Stimulated activated CD8-positive, alpha-beta memory T cell treated with anti-CD3 and anti-CD28 coated beads, Interleukin-4, amount 100 ng/mL, for 48 hours (primary cell): ENCODE measurements at places on chromosomes 3 and 15.

- DNase-seq, result no peak
These were observed 9.7 kb upstream of the RAB6B start for GRCh38 chr3:133905376-133905775.

DNA sequence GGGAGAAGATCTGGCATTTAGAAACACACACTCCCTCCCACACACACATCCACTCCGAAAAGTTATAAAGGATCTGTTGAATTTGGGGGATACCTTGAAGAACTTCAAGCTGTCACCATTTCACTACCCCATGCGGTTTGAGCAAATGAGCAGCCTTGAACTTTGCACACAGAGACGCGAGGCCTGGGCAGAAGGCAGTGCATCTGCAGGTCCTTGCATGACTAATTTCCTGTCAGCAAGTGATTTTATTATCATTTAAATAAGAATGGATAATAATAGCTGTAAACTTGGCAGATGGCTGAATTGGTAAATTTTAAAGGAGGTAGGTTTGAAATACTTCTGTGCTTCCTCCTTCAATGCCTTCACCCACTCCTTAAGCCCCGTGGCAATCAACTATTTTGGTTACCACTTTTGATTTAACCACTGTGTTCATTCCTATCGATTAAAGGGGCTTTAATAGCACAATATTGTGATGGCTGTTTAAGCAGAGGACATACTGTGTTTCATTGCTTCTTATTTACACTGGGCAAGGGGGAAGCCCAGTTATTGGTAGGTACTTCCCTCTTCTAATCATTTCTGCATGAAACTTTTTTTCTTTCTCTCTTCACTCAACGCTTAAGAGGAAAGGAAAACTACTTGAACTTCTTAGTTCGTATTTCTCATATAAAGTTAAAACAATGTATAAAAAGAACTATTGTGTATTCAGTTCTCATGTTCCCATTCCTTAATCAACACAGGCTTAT lies 108.1 kb downstream of the ROBO2 start:
- DNase-seq, result no peak

- no peak for DNase-seq
These were observed 307.9 kb downstream of the CLSTN2 start for GRCh38 chr3:140242818-140243276.

GRCh38 chr15:74200412-74200815 lies 2.2 kb downstream of the STRA6 start:
- DNase-seq, result no peak

DNA sequence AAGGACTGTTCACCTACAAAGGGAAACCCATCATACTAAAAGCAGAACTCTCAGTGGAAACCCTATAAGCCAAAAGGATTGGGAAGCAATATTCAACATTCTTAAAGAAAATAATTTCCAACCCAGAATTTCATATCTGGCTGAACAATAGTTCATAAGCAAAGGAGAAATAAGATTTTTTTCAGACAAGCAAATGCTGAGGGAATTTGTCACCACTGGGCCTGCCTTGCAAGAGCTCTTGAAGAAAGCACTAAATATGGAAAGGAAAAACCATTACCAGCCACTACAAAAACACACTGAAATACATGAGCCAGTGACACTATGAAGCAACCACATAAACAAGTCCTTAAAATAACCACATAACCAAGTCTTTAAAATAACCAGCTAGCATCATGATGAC lies 28.9 kb upstream of the DCBLD2 start:
- no peak for DNase-seq

DNA sequence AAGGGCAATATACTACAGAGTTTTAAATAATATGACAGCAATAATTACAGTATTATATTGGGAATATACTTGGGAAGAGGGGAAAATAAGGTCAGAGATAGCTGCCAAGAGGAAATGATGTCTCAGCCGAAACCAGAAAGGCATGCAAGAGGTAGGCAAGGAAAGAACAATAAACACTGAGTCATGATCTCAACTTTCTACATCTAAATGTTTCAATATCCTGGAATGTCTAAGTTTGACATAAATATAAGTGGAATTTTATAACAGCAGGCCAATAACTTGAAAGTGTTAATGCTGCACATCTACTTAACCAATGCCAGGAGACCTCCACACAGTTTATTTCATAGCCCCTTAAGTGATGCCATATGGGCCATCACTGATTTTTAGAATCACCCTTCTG lies 99.8 kb upstream of the CPNE4 start:
- no peak for DNase-seq

DNA sequence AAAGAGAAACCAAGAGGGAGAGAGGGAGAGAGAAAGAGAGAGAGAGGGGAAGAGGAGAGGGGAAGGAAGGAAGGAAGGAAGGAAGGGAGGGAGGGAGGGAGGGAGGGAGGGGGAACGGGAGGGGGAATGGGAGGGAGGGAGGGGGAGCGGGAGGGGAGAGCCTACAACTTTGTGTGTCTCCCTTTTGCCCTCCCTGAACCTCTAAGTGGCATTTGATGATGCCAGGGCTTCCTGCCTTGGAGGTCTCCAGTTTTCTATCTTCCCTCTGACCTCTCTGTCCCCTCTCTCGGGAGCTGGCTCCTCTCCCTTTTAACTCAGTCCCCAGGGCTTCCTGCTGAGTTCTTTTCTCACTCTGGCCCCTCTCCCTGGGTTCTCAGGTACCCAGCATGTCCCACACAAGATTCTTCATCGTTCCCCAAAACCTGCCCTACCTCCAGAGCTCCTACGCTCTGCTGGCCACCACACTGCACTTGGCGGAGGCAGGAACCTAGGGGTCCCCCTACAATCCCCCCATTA lies 12.5 kb upstream of the FAM174B start:
- no peak for DNase-seq

DNA sequence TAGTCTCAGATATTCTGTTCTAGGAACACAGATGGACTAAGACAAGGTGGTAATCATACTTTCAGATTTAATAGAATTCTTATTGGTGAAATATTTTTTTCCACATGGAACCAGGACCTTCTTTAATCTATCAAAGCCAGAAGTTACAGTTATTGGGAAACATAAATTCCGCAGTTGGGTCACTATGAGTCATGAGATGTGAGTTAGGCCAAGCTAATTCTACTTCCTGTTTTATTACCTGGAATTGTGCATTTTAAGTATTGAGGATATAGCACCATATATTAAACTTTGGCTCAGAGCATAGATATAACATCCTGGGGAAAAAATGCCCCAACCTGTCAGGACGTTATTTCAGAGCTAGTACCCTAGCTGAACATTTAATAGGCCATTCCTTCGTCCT lies 96.4 kb upstream of the P3H2 start:
- DNase-seq, result no peak

DNA sequence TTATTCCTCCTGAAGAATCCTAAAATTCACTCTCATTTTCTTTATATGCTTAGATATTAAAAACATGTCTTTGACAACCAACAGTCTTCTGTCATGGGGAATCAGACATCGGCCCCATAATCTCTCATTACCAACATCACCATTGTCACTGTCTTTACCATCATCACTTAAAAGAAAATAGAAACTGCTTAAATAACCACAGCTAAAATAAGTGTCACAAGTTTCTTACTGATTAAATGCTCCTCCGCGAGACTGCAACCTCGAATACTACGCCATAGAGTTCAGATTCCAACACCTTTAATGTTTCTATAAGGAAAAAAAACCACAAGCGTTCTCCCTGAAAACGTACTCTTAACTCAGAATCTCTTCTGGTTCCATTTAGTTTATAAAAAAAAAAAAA lies 977.5 kb upstream of the CFAP20DC start:
- DNase-seq, result no peak

DNA sequence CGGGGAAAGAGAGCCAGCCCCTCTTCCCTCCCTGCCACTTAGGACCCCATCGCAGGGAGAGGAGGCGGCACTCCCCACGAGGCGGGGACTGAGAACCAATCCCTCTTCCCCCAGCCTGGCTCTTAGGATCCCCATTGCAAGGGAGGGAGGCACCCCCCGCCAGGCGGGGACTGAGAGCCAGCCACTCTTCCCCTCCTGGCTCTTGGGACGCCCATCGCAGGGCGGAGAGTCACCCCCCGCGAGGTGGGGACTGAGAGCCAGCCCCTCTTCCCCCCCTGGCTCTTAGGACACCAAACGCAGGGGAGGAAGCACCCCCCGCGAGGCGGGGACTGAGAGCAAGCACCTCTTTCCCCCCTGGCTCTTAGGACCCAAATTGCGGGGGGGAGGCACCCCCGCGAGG lies 34.2 kb upstream of the SSUH2 start:
- DNase-seq, result no peak

DNA sequence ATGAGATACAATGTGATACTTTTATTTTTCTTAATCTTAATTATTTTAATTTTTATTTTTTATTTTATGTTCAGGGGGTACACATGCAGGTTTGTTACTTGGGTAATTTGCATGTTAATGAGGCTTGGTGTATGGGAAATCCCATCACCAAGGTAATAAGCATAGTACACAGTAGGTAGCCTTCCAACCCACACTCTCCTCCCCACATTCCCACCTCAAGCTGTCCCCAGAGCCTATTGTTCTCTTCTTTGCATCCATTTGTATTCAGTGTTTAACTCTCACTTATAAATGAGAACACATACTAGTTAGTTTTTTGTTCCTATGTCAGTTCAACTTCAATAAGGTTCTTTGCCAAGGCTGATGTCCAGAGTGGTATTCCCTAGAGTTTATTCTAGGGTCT lies 1375.4 kb downstream of the NSUN3 start:
- no peak for DNase-seq

GRCh38 chr15:52080031-52080430 lies 32.5 kb downstream of the BCL2L10 start:
- no peak for DNase-seq

DNA sequence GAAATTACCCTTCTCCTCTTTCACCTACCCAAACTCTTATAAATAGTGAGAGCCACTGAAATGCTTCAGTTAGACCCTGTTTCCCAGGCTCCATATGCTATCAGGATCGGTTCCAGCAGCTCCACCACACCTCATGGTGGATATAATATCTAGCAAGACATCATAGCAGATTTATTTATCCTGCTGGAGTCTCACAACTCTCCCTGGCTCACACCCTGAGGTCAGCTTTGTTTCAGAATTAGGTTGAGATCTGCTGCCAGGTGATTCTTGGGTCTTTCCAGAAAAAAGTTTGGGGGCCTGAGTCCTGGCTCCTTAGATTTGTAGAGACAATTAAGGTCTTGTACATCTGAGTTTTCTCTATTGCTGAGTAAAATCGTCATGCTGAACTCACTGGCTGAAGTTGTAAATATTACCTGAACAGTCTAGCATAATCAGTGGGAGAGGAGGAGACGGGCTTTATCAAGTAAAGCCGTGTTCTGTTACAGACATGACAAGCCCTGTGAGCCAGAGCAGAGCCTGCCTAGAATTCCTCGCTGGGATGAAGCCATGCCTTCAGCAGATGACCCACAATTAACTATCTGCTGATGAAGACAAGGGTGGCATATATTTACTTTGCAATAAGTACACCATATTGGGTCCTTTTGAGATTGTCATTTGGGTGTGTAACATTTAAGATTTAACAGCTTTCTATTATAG lies 131.6 kb downstream of the STAC start:
- no peak for DNase-seq

- no peak for DNase-seq
These were observed 62.8 kb upstream of the LEKR1 start for GRCh38 chr3:156763386-156763785.

DNA sequence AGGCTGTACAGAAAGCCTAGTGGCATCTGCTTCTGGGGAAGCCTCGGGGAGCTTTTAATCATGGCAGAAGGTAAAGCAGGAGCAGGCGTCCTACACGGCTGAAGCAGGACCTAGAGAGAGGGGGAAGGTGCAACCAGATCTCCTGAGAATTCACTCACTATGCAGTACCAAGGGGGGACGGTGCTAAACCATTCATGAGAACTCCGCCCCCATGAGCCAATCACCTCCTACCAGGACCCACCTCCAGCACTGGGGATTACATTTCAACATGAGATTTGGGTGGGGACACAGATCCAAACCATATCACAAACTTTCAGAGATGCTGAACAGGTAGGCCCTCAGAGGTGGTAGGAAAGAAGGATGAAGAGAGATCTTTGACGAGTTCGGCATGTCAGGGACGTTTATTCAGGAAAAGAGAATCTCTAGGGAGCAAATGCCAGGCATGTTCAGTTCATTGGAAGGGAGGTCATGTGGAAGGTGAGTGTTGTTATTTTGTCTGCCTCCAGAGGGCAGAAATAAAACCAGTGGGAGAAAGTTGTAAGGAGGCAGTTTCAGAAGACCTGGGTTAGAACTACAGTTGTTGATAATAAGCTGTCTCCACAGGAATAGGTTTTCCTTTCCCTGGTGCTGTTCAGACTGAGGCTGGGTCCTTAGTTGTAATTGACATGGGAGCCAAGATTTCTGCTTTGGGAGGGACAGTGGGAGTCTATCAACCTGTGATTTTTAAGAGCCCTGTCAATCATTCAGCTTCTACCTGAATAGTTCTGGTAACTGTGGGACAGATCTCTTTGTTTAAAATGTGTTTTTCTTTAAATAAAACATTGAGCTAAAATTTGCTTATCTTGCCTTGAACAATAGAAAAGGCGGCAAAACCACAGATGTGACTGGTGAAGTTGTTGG lies 4.3 kb upstream of the FNDC3B start:
- no peak for DNase-seq

DNA sequence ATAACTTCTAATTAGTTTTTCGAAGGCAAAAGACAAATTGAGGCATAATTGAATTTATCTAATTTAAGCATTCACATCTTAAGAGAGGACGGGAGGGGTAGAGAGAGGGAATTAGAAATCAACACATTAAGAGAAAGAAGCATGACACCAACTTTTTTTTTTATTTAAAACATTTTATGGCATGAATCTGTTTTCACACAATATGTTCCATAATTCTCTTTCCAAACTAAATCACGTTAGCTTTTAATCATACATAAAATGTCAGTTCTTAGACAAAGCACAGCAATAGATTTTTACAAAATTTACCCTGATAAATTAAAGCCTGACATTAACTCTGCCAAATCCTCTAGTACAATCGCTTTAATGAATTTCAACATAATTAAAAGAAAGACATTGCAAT lies 600.8 kb upstream of the ROBO1 start:
- no peak for DNase-seq

DNA sequence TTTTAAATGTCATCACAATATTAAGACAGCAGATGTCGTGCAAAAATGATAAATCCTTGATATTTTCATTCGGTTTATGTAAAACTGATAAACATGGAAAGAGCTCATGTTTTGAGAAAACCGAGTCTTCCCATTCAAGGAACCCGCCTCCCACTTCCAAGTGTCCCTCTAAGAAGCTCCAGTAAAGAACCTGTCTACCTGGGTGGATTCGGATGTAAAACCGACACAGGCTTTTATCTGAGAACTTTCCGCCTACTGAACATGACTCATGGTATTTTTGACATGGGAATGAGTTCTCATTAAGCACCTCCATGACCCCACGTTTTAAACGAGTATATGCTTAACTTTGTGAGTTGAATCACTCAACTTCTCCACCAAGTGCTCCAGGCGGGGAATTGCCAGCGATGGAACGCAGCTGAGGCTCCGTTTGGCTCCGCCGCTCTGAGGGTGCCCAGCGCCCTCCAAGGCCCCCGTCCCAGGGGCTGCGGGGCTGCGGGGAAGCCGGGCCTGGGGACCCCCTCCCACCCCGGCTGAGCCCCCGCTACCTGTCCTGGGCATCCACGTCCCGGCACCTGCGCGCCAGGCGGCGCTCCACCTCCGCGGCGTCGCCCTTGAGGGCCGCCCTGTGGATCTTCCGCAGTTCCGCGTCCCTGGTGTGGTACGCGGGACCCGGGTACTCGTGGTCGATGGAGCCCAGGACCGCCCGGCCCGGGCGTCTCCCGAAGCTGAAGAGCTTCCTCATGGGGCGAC lies 119.9 kb downstream of the LMLN start:
- peak; percentile 62 for DNase-seq
